CD4-positive, alpha-beta T cell treated with Interleukin-21 for 1 hour (primary cell): ENCODE measurements at places on chromosomes 1 and 21.

DNA sequence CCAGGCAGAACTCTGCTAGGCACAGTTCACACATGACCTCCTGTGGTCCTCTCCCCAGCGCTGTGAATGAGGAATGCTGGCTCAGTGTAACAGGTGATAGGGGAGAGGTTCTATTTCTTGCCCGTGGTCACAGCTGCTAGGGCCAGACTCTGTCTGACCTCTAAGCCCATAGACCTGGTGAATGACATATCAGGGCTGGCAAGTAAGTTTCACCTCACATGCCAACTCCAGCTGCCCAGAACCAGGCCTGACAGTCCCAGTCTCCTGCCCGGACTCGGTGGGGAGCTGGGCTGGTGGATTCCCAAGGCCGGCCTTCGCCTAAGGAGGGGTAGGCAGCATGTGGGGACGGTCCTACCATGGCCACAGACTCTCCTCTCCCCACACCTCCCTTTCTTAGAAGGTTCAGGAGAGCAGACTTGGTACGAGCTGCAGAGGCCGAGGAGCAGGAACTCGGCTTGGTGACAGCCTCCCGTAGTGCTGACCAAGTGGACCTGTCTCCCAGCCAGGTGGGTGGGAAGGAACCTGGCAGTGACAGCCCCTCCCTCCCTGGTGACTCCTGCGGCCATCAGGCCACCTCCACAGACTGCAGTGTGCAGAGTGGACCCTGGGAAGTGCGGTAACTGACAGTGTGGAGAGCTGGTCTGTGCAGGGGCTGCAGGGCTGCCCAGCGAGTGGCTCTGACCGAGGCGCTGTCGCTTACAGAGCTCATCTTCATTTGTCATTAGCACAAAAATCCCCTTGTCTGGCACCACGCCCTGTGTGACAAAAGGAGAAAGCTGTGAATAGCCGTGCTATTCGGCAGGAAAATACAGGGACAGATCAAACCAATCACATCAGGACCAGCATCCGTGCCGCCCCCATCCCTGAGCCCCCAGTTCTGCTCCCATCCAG is 74.6 kb downstream of the SCCPDH start:
- DNase-seq: no peak

DNA sequence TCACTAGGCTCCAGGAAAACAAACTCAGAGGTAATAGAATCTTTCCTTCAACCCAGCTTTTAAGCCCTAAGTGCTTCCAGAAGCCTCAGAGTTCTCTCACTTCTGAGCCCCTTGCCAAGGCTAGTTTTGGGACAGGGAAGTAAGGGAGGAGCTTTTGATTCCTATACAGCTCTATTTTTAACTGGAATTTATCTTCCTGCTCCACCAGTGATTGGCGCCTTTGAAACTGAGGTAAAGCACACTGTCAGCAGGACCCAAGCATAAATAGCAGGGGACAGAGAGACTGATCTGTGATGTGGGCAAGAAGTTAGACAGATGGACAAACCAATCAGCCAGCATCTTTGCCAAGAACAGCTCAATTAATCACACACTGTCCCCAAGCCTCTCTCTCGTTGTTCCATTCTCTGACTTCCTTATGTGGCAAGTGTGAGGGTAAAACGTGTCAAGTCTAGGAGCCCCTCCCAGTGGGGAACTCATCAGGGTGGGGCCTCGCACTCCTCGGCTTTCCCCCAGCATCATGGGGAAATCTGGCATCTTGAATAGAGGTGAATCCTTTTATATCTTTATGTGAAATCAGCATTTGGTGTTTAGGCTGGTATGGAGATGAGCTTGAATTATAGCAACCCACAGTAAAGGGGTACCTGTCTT is 40.2 kb upstream of the MPZL1 start:
- DNase-seq: no peak

DNA sequence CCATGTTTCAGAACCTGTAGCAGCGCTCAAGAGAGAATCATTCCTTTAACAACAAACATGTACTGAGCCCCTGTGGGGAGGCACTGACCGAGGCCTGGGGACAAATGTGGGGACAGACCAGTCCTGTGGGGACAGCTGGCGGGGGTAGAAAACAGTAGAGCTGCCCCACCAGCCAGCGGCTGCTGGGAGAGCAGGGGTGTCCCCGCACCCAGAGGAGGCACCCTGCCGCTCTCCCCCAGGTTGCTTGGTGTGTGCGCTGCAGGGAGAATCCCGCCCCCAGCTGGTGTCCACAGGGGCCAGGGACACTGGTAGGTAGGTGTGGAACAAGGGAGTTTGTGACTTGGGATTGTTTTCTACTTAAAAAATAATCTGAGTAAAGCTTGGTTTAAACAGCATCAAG is 62.1 kb downstream of the ADARB1 start:
- DNase-seq: no peak

- DNase-seq: no peak
These were observed 21.0 kb downstream of the PDE9A start for GRCh38 chr21:42674351-42674940.

GRCh38 chr1:30852026-30852425 is 56.5 kb downstream of the SDC3 start:
- DNase-seq: no peak

GRCh38 chr1:61284248-61284854 is 202.0 kb downstream of the NFIA start:
- no peak for DNase-seq

DNA sequence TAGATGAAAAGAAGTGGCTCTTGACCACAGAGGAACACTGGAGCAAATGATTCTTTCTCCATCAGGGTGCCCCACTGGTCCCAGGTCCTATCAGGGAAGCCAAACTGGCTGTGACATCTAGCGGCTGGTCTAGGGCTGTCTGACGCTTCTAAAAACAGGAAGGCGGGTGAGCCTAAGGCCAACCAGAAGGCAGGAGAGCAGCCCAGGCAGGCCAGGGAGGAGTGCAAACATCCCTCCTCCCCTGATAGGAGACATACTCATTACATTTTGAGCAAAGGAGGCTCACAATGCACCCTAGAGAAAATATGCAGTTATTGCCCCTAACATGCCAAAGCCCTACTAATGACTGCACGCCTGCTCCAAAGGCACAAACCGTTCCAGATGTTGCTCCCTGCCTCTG is 10.4 kb upstream of the FOXE3 start:
- DNase-seq: no peak

- no peak for DNase-seq
These were observed 62.3 kb upstream of the RCC1 start for GRCh38 chr1:28443550-28443949.

DNA sequence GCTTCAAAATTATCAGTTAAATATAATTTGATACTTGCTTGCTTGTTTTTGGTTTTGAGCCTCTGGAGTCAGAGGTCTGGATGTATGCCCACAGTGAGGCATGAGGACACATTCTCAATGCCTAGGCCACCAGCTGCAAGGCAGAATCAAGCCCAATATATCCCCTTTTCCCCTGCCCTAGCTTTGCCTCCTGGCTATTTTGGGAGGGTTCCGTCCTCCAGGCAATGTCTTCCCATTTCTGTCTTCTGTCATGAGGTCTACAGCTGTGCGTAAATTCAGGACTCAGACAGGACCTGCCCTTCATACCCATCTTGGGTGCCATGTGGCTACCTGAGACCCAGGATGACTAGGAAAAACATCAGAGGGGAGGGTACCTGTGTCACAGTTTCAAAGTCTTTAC is 19.2 kb downstream of the NRDC start:
- no peak for DNase-seq
